Activated CD8-positive, alpha-beta T cell treated with anti-CD3 and anti-CD28 coated beads for 36 hours (primary cell): ENCODE measurements at places on chromosomes 6 and 20. TPM values are rescaled to one million over a fixed set of nuclear protein-coding genes. Genes with fewer than 3 reads are reported as not detected.

The ADA gene
- 32.8 TPM for total RNA-seq

DNA sequence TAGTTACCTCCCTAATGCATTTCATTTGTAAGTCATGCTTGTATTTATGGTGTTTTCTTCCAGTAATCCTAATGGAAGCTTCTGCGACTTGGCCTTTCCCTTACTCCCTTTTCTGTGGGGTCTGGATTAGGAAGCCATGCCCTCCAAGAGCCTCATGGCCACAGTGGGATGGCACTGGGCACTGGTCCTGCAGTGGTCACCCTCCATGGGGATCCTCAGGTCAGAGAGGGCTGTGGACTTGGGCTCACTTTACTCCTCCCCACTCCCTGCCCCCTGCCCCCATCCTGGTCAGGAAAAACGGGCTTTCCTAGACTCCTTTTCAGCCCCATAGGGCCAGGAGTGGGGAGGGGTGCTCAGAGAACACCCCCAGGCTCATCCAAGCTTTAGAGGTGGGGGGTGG is 49.9 kb downstream of the EBF4 start:
- no peak for DNase-seq

DNA sequence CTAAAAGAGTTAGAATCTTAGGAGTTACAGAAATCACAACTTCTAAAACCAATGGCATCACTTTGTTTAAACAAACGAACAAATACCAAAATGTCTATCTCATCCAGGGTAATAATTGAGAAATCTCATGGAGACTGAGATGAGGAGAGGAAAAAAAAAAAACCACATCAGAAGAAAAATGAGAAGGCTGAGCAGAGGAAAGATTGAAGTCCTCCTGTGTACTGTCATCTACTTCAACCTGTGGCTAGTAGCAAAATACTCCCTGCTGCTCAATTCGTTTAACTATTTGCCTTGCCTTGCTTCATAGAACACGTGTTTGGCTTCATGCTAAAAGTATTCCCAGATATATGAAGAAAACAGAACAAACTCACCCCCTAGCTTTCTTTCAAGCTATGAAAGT is 143.7 kb downstream of the PDE10A start:
- no peak for DNase-seq

The GSTA1 gene
- not detected for total RNA-seq

DNA sequence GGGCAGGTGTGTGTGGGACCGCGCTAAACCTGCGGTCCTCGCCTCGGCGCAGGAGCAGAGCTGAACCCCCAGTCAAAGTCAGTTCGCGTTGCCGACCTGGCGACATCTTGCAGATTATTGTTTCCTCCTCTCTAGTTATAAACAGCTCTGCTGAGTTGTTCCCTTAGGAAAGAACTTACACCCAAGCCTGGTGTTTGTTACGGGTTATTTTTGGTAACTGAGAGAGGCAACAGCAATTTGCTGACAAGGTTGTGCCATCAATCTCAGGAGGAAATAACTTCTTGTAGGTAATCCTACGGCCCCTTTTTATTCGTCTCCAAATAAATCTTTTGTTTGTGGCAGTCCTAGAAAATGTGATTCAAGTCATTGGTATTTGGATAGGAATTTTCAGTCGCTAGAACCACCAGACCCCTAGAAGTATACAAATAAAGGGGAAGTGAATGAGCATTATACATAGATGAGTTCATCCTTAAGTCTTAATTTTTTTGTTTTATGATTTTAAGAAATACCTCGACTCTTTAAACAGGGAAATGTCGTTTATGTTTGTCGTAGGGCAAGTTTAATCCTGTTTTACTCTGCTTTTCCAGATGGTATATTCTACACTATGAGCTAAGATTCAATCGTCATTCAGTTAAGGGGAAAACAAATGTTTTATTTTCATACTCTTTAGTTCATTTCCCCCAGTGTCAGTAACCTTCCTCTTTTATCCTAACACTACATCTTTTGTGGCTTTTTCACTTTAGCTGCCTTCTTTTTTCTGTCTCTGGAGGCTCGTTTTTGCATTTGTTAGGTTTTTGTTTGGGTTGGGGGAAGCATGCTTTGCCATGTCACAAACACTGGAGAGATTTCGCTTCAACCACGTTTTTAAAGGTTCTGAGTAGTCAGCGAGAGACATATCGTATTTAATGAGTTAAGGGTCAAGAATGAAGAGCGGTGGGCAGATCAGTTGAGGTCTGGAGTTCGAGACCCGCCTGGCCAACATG is 1.2 kb downstream of the PM20D2 start:
- DNase-seq: peak; percentile 38

GRCh38 chr20:48454671-48455490 is 372.9 kb downstream of the PREX1 start:
- no peak for DNase-seq

DNA sequence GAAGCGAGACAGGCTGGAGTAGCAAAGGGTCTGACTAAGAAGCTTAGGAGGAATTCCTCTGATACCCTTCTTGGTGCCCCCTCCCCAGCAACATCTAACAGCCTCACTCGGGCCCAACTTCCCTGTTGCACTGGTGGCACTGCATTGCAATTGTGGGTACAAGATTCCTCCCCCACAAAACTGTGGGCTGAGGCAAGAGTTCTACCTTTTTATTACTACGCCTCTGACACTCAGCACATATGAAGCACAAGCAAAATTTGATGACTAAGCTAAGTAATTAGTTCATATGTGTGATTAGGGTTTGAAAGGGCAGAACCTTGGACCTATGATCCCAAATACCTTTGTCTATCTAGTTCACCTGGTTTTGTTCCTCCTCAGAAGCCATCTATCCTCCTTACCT is 83.5 kb downstream of the ZHX3 start:
- no peak for DNase-seq

DNA sequence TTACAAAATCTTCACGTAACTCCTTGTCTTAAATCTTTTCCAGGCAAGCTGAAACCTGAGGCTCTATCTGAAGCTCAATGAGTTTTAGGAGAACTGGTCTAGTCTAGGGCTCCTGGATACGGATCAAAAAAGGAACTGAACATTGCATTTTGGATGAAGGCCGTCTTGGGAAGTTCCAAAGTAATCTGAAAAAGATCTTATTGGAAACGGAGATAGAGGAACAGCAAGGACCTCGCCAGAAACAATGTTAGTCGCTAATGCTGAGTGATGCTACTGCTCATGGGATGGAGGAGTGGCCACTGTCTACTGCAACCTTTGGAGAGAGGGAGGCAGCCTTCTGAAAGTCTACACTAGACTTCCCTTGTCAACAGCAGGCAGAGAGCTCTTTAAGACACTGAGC is 91.4 kb upstream of the ATXN1 start:
- DNase-seq: no peak

- DNase-seq: no peak
Measured at GRCh38 chr6:151440930-151441329, 11.0 kb downstream of the RMND1 start.

- no peak for DNase-seq
Measured at GRCh38 chr20:45323731-45324130, 15.6 kb upstream of the MATN4 start.

DNA sequence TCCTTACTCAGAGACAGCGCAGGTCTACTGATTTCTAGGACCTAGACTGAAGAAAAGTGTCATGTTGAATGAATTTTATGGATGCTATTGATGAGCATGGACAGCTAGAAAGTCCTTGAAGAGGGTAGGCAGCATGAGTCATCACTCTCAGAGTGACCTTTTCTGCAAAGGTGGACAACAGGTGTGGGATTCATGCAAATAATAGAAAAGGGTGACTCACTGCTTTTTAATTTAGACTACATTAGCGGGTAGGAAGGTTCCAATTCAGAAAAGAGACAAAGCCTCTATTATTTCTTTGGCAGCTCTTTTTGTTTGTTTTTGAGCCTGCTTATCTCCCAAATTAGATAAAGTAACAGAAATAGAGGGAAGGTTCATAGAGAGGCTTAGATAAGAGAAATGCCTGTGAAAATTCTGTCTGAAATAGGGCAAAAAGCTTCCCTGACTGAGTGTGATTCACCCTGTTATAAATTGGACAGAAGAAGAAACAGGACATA is 191.4 kb downstream of the TENT5A start:
- no peak for DNase-seq

DNA sequence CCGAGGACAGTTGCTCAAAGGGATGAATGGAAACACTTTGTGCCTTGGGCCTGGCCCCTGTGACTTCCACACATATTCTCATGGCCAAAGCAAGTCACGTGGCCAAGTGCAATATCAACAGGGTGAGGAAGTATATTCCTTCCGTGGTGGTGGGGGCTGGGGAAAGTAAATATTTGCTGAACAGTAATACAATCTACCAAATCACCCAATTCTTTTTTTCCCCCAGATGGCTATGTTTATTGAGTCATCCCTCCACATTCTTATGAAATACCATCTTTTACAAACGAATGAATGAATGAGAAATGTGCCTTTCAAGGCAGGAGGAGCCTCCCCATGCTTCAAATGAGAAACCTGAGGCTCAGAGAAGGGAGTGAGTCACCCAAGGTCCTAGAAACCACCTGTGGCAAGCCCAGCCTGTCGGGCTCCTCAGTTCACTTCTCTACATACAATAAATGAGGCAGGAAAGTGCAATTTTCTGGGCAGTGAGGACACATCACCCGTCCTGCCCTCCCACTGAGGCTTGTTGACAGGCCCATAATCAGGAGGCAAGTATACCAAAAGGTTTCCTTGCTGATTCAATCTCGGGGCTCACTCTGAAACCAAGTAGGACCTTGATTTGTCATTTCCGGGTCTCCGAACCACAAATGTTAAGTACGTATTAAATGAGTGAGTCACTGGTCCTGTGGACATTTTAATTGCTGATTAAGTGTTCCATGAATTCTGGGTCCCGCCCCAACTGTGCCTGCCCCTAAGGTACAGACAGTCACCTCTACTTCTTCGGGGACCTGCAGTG is 25.3 kb upstream of the TOP1 start:
- DNase-seq: peak; percentile 84

The GLP1R gene
- total RNA-seq: 1.1 TPM

The FNDC11 gene
- total RNA-seq: 0.23 TPM

DNA sequence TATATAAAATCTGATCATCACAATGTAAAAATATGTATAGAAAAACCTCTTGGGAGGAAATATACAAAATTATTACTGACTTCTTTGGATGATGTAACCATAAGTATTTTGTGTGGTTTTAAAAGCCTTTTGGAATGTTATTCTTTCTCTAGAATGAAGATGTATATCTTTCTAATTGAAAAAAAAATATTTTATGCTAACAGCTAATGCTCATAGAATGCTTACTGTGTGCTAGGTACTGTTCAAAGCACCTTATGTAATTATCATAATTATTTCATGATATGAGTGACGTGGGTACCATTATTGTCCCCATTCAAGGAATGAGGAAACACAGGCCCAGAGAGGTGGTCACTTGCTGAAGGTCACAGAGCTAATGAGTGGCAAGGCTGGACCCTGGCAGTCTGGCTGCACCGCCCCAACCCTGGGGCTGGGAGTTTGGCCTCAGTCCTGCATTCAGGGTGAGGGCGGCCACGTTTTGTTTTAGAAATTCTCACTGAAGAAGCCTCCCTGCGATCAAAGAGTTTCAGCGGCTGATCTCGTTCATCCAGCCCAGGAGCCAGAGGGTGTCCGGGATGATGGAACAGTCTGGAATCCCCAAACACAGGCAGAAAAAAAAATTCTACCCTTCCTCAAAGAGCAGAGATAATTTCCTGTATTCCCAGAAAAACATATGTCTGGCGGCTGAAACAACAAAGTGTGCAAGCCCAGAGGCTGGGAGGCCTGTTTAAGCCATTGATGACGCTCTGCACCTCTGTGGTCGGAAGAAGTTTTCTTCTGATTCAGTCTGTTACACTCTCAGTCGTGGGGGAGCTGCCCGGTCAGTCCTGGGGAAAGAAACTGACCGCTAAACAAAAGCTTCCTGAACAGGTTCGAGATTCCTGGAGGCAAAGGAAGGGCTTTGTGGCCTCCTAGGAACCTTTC is 37.3 kb downstream of the TFEB start:
- DNase-seq: no peak

The MAS1 gene
- not detected for total RNA-seq

The OLIG3 gene
- 0.67 TPM for total RNA-seq

- no peak for DNase-seq
Measured at GRCh38 chr6:130368576-130368975, 2.8 kb downstream of the TMEM200A start.

DNA sequence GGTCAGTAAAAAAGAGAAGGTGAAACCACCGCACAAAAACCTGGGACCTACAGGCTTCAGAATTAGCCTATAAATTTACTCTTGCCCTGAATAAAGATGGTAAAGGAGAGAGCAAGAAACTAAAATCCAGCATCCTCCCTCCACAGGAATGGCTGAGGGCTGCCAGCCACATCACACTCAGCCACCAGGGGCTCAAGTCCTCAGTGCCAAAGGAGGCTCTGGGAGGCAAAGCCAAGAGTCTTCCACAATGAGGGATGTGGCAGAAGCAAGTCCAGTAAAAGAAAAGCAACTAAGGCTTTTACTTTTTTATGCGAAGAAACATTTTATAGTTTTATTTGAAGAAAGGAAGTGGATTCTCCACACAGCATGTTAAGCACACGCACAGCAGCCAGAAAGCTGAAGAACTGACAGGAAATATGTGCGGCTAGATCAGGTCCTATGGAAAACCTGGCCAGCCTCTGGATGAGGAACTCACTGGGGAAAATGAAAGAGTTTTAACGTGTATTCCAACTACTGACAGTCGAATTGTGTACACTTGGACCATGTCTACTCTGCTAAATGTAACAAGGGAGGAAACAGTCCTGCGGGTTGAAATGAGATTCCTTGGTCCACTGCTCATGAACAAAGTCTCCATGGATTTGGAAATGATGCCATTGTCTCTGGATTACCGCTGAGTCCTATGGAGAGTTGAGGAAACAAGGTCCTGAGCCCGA is 219.4 kb upstream of the SSTR4 start:
- DNase-seq: no peak

DNA sequence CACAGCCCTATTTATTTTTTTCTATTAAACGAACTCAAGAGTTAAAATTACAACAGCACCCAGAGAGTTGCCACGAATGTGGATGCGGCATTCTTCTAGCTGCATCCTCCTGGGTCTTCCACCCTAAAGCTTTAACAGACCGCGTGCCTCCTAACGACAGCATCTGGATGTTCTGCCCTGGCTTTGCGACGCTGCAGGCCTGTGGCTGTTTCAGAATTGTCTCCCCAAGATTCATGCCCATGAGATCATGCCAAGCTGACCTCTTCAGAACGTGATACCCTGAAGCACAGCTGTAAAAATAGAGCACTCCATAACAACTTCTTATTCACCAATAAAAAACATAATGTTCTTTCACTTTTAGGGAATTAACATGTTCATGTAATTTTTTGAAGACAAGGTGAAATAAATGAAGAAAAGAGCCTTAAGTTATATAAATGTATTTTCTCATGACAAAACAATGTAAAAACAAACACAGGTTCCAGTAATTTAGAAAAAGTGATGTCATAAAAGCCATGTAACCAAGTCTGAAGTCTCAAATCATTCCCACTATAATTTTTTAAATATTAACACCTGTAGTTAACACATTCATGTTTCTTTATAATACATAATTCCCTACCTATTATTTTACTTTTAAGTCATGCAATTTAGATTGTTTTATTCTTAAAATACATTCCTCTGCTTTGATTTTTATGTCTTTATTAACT is 26.5 kb downstream of the HIVEP2 start:
- no peak for DNase-seq
